Activated T-helper 1 cell treated with anti-CD3 and anti-CD28 coated beads, Interleukin-12 subunit alpha, Interleukin-12 subunit beta, Interleukin-2, Interleukin-4 antibody, amounts not matched to agents 30 ng/mL and 10 ng/mL and 1 ng/mL, durations not matched to agents 14 hours and 24 hours and 36 hours (primary cell): ENCODE measurements at places on chromosomes 16 and 17.
A peak's percentile ranks its signal among the peaks of the same experiment; 100 is the strongest.

DNA sequence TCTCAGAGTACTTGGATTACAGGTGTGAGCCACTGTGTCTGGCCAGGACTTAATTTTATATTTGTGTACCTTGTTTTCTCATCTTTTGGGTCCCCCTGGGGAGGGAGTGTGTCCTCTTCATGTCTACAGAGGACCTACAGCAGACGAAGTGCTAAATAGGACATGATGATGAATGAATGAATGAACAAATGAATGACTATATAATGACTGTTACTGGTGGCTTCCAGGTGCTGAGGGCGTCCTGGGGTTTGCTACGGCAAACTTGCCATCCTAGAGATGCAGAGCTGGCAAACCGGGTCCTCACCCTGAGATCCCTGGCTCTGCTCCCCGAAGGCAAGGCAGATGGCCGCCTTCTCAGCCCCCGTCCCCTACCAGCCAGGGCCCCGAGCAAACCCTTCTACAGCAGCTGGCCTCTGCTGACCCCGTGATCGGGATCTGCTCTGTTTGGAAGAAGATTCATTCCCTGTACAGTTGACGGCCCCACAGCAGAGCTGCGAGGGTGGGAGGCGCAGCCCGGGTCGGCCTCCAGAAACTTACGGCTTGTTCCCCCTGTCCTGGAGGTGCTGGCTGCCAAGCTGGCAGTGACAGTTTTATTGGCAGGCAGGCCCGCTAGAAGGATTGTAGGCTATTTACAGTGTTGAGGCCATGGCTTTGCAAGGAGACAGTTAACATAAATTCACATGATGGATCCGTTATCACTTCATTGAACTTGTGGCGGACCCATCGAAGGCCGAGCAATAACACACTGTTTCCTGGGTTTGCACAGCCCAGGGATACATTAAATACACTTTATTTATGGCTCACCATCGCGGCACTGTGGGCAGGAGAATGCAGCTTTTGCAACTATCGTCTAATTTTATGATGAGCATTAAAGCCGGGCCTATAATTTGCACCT is 197.7 kb upstream of the GSE1 start:
- DNase-seq, result no peak
- H3K27me3 ChIP-seq, result no peaks in the 10 kb centered on the region
- no peaks in the 10 kb centered on the region for H3K36me3 ChIP-seq
- no peaks in the 10 kb centered on the region for H3K4me1 ChIP-seq
- H3K27ac ChIP-seq, result no peak overlapping the region
- H3K4me3 ChIP-seq, result no peak overlapping the region

DNA sequence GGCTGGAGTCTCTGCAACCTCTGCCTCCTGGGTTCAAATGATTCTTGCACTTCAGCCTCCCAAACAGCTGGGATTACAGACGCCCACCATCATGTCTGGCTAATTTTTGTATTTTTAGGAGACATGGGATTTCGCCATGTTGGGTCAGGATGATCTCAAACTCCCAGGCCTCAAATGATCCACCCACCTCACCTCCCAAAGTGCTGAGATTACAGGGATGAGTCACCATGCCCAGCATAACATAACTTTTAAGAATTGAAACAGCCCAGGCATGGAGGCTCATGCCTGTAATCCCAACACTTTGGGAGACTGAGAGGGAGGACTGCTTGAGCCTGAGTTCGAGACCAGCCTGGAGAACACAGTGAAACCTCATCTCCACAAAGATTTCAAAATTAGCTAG is 2.5 kb downstream of the RSL1D1 start:
- peak overlapping the region; percentile 11 for H3K27ac ChIP-seq
- H3K27me3 ChIP-seq, result no peaks in the 10 kb centered on the region
- H3K4me3 ChIP-seq, result peak overlapping the region; percentile 84

- H3K27ac ChIP-seq, result peak overlapping the region; percentile 13
- peaks cover 66% of the 10 kb centered on the region for H3K36me3 ChIP-seq
- DNase-seq, result no peak
Measured at GRCh38 chr17:35515027-35515426, 22.5 kb downstream of the SLFN12L start.

GRCh38 chr17:9346296-9346926 is 229.2 kb downstream of the STX8 start:
- DNase-seq, result no peak
- H3K4me3 ChIP-seq, result no peak overlapping the region
- peaks cover 7% of the 10 kb centered on the region for H3K4me1 ChIP-seq
- H3K27me3 ChIP-seq, result no peaks in the 10 kb centered on the region
- H3K27ac ChIP-seq, result peak overlapping the region; percentile 69

DNA sequence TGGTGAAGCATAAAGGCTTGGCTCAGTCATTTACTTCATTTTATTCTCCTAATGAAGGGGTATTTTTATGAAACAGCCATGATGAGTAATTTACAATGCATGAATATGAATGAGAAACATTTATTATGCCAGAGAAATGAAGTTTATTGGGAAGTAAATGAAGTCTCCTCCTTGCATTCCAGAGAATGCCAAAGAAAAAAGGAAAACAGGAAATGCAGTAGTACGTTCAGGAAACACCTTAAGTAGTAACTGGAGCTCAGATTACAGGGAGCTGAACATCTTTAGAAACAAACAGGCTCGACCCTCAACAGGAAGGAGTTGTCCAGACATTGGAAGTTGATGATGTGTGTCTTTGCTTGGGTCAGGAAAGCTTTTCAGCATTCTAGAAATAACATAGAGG is 4.6 kb downstream of the KRT34 start:
- no peaks in the 10 kb centered on the region for H3K36me3 ChIP-seq
- peaks cover 6% of the 10 kb centered on the region for H3K27me3 ChIP-seq
- no peak for DNase-seq
- H3K4me1 ChIP-seq, result no peaks in the 10 kb centered on the region
- H3K27ac ChIP-seq, result no peak overlapping the region

DNA sequence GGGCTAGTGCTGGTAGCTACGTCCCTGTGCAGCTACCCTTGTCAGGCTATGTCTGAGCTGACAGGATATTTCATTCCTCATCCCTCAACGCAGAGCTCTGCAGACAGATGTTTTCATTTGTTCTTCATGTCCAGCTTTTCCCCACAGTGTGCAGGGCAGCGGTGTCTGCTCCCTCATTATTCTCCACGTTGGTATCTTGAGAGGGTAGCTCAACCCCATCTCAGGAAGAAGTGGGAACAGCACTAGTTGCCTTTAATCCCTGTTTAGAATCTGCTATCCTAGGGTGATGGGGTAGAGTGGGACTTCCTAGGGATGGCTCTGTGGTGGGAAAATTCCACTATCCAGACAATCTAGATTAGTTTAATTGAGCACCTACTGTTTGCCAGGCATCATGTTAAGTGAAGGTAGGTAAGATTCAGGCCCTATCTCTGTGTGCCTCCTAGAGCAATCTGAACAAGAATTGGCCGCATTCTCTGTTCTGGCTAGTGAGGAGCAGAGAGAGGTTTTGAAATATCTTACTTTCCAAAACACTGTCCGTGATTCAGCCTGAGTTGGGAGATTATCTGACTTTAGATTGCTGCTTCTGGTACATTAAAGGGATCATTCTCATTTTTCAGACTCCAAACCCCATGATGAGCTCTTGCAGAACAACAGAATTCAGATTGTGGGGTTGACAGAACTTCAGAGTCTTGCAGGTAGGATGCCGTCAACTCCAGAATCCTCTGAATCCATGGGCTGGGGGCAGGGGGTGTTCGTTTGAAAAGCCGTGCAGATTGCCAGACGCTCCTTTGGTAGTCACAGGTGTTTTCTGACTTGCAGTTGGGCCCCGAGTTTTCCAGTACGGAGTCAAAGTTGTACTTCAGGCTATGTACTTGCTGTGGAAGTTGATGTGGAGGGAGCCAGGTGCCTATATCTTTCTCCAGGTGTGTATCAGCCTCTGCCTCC is 963 bp downstream of the ALG1 start:
- H3K27ac ChIP-seq, result peak overlapping the region; percentile 97
- no peak for DNase-seq
- peaks cover 4% of the 10 kb centered on the region for H3K27me3 ChIP-seq
- peaks cover 24% of the 10 kb centered on the region for H3K4me1 ChIP-seq
- peak overlapping the region; percentile 93 for H3K4me3 ChIP-seq

- H3K27me3 ChIP-seq, result peaks cover 15% of the 10 kb centered on the region
- no peak overlapping the region for H3K27ac ChIP-seq
- H3K4me3 ChIP-seq, result no peak overlapping the region
- no peaks in the 10 kb centered on the region for H3K4me1 ChIP-seq
Measured at GRCh38 chr17:5793899-5794298, 209.6 kb upstream of the NLRP1 start.
